Heart right ventricle (tissue), 16 donors: ENCODE measurements at places on chromosomes 1 and 21. TPM values are rescaled to one million over a fixed set of nuclear protein-coding genes. Genes with fewer than 3 reads are reported as not detected.

The DENND1B gene
- total RNA-seq = 29.2 TPM

- DNase-seq = no peak
These were observed 356.8 kb downstream of the RRAGC start for GRCh38 chr1:38502758-38503157.

The KCNK1 gene
- 29.5 TPM for total RNA-seq

The NTNG1 gene
- not detected for total RNA-seq

DNA sequence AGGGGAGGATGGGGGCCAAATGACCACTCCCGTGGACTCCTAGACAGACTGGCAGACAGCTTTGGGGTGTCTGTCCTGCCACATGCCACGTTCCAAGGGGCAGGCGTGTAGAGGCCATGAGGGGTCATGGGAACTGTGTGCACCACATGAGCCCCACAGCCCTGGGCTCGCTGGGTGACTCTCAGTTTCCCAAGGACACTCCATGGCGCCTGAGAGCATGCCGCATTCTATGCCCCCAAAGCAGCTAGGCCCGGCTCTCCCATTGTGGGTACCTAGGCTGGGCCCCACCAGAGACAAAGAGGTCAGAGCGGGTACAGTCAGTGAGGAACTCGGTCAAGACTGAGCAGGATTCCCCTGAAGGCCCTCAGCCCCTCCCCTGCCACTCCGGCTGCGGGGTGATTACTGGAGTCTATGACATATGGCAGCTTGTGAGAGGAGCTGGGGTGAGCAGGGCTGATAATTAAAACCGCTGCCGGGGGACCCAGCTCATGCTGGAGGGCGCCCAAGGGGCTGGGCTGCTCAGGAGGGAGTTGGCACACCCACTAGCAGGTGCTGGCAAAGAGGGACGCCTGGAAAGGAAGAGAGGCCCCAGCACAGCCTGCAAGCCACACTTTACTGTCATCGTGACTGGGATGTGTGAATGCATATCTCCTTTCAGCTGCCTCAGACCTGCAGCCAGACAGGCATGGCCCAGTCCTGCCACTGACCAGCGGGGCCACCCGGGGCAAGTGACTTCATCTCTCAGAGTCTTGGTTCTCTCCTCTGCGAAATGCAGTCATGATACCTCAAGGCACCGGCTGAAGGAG lies 8.4 kb downstream of the LRP8 start:
- no peak for DNase-seq
